ENCODE measurements at places on chromosomes 3 and 15.

- DNase-seq = no peak
Measured at GRCh38 chr3:177282119-177282655, 84.9 kb upstream of the TBL1XR1 start.

GRCh38 chr3:31937225-31937624, 43.8 kb downstream of the OSBPL10 start:
- no peak for DNase-seq

- DNase-seq = no peak
Measured at GRCh38 chr3:72960812-72961518, 35.6 kb upstream of the PPP4R2 start.

GRCh38 chr3:150844484-150844883, 60.8 kb downstream of the MINDY4B start:
- no peak for DNase-seq

DNA sequence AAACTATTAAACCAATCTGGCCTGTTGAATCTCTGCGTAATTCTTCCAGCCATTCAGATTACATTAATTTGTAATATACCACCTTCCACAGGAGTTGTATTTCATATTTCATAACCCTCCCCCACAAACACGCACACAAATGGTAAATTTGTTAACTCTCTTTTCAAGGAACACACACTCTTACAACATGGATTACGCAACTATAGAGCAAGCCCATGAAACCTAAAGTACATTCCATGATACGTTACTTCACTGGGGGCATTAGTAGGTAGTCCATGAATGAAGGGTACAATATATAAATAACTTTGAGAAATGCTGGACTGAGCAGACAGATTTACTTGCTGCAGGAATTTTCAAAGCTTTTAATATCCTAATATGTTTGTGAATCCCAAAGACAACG, 65.0 kb downstream of the TRIM69 start:
- DNase-seq = no peak

- no peak for DNase-seq
Measured at GRCh38 chr15:42457445-42458442, 33.2 kb downstream of the ZNF106 start.

DNA sequence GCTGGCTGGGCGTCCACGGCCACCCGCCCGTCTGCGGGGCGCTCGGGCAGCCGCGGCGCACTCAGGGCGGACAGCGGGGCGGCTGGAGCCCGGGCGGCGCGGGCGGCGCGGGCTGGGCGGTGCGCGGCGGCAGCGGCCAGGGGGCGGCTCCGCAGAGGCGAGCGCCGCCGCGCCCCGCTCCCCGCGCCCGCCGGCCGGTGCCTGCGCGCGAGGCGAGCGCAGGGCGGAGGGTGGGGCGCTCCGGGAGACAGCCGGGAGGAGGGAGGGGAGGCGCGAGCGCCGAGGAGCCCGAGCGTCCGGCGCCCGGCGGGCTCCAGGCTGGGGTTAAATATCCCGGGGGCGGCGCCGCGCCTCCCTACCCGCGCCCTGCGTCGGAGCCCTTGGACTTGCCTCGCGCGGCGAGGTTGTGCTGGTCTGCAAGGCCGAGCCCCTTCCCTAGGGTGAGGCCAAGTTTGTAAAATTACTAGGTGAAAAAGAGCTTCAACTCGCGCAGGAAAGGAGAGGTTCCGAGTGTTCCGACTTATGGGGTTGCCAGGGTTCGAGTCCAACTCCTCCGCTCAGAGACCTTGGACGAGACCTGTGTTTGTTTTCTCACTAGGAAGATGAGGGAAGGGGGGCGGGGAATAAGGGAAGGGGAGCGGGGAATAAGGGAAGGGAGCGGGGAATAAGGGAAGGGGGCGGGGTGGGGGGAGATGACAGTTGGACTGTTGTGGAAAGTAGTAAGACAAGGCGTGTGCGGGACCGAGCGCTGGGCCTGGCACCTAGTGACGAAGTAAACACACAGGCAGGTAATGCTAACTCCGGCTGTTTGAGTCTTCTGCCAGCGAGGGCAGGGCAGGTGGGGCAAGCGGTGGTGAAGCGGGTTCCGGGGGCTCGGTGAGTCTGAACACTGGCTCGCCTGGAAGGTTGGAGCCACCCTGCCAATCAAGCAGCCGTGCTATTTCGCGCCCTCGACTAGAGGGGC, at the start of gene TNFAIP8L3:
Gene TNFAIP8L3, minus strand, starts transcription at position 301 of the 964 bp plus-strand sequence. CDS start 311 bp downstream, outside the sequence.
- DNase-seq = no peak

DNA sequence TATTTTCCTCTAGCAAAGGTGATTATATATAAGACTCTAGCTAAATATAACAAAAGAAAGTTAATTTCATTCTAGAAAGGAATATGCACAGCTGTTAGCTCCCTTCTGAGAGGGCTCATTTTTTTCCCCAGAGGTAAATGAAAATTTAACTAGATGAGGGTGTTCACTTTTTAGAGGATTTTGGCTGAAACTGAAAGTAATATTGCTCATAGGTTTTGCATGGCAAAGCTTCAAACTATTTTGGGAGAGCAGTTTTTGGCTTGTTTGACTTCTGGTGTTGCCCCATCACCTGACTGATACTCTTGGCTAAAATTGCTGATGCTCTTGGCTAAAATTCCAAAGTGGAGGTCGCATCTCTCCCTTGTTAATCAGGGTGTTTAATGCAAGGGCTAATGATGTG, 311.9 kb downstream of the EDEM1 start:
- DNase-seq = no peak

DNA sequence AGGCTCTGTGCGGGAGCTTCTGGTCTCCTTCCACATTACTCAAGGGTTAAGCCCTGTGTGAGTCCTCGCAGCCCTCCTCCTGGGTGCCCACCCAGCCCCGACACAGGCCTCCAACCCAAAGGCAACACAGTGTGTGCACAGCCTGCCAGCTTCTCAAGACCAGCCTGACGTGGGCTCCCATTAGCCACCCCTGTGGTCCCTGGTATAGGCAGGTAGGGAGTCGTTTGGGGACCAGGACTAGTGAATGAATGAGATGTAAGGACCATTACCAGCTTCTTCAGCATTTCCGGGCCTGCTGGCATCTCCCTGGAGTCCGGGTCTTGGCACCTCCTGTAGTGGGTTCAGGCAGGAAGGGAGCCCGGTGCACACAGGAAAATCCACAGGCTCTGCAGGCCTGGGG, 20.2 kb upstream of the PLXNA1 start:
- no peak for DNase-seq

DNA sequence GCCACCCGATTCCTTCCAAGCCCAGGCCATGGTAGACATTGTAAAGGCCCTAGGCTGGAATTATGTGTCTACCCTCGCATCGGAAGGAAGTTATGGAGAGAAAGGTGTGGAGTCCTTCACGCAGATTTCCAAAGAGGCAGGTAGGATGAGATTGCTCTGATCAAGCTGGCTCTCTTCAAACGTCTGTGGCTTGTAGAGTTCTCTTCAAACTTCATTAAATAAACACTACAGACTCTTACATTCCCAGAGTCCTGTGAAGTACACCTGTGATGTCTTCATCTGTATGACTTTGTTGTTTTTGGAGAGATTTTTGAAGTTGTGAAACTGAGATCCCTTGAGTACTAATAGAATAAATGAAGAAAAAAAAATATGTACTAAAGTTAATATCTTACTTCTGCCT, 285.6 kb downstream of the GRM7 start:
- DNase-seq = no peak

DNA sequence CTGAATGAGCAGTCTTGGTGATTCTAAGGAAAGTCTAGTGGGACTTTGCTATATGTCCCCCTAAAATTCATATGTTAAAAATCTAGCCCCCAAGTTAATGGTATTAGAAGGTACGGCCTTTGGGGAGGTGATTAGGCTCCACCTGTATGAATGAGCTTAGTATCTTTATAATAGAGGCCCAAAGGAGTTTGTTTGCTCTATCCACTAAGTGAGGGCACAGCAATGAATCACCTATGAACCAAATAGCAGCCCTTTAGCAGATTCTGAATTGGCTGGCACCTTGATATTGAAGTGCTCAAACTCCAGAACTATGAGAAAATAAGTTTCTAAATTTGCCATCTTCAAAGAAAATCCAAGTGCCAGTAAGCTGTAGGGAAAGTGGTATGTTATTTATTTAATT, 187.9 kb downstream of the SUCNR1 start:
- DNase-seq = no peak

DNA sequence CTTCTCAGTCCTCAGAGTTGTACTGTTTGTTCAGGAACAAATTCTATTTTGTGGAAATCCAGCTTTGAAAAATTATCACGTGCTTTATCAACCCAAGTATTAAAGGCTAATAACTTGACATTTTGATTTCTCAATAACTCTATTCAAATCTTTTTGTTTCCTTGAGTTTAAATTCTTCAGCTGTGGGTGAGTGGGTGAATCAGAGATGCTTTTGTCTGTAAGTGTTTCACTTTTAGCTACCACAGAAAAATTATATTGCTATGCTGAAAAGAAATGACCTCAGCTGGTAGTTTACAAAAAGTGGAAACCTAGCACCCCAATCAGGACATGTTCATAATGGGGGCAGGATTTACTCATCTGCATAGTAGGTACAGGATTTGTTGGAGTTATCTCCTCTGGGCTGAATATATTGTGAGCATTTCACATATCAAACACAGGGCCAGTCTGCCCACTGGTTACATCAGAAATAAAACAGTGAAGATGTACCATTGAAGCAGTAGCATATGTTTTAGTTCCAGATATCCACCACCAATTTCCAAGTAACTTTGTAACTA, 30.5 kb downstream of the MINDY4B start:
- no peak for DNase-seq

DNA sequence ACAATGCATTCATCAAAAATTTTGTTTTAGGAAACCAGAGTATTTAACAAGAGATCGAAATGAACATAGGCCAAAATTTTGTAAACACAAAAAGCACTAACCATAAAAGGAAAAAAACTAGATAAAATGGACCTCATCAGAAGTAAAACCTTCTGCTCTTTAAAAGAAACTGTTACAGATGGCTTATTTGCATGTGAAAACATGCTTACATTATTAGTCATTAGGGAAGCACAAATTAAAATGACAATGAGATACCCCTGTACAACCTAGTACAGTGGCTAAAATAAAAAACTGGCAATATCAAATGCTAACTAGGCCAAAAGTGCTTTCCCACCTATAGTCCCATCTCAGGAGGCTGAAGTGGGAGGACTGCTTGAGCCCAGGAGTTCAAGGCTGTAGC, 19.3 kb downstream of the UBR1 start:
- DNase-seq = no peak

- DNase-seq = no peak
Measured at GRCh38 chr3:144585953-144586352, 614.3 kb downstream of the DIPK2A start.

DNA sequence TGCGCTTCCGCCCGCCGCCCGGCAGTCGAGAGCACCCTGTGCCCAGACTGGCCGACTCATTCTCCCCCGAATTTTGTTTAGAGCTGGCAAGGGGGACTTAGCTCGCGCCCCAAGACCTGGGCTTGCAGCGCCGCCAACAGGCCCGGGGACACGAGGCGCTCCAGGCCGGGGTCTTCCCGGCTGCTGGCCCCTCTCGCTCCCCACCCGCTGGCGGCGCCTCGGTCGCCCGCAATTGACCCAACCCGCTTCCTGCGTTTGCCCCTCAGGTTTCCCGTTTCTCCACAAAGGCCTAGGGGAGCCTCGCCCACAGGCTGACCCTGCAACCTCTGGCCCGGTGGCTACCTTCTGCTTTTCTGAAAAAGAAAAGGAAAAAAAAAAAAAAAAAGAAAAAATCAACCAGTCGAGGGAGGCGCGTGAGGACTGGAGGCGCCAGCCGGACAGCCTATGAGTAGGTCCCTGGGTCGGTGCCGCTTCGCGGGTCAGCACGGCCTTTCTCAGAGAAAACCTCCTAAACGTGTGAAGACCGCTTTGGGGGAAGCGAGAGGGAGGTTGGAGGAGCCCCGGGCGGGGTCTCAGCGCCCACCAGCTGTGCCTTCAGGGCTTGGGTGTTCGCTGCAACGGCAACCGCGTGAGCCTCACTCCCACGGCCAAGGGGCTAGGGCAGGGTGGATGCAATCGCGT, 7.2 kb downstream of the FOXL2 start:
- DNase-seq = no peak

DNA sequence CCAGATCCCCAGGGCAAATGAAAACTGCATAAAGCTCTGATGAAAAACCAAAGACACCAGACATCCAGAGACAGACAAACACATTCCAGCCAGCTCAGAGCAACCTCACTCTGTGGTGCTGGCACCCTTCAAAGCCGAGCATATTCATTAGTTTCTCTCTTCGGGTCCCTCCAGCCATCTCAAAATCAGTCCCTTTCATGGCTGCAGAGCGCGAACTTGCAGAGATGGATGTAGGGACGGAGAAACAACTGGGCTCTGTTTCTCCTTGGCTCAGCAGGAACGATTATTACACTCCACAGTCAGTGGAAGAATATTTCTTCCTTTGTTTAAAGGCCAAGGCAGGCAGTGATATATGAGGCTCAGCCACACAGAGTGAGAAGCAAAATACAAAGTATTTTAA, 50.4 kb upstream of the SYN2 start:
- DNase-seq = no peak

DNA sequence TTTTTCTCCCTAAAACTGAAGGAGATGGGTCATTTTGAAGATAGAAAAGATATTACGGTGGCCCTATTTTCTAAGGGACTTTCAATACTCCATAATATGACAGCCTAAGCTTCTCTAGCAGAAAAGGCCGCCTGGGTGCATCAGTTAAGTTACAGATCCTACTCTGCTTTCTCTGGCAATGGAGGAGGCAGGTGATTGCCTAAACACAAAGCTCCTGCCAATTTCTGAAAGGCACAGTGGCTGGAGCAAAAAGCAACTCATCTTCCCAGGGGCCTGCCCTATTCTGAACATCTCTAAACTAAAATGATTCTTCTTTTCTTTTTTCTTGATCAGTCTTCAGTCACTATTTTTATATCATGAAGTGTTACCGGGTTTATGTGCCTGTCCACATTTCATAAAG, 276.7 kb downstream of the CNTN4 start:
- no peak for DNase-seq

DNA sequence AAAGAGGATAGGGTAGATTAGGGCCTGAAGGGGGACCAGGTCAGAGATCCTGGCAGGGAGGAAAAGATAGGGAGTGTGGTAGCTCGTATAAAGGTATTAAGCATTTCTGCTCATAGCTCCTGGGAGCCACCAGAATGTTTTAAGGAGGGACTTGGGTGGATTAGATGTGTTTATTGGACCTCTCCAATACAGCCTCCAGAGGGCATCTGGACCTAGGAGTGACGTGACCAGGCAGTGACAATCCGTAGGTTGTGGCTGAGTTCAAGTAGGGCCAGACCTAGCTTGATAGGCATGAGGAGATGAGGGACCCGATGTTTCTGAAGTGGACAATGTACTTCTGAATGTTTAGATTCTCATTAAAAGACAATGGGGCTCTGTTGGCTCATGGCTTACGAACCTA, 435.2 kb downstream of the MCTP2 start:
- DNase-seq = no peak

DNA sequence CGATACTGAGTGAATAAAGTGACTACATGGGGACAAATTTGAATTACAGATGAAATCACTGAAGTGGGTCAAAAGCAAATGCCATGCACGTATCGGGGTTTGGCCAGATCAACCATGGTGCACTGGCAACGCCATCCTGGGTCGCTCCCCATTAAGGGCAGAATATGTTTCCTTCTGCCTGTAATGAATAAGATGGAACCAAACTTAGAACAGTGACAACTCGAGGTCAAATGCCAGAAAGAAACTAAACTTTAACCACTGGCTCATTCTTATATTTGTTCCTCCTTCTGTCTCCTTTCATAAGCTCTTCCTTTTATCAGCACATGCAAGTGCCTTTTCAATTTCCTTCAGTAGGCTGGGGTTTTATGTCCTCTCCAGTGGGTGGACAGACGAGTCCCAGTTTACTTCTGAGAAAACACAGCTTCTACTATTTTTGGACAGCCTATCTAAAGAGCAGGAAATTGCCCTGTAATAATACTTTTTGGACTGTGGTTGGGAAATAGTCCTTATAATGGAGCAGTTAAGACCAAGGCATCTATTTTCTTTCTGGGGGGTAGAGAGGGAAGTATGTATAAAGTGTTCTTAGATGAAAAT, 61.4 kb downstream of the WHAMM start:
- DNase-seq = no peak

- no peak for DNase-seq
Measured at GRCh38 chr3:143224716-143225115, 105.1 kb downstream of the CHST2 start.

Data from activated CD4-positive, CD25-positive, alpha-beta regulatory T cell treated with anti-CD3 and anti-CD28 coated beads, Interleukin-2, amount 50 U/mL, for 72 hours (primary cell).